ENCODE measurements at places on chromosomes 1 and 21. TPM values are rescaled to one million over a fixed set of nuclear protein-coding genes. Genes with fewer than 3 reads are reported as not detected.

DNA sequence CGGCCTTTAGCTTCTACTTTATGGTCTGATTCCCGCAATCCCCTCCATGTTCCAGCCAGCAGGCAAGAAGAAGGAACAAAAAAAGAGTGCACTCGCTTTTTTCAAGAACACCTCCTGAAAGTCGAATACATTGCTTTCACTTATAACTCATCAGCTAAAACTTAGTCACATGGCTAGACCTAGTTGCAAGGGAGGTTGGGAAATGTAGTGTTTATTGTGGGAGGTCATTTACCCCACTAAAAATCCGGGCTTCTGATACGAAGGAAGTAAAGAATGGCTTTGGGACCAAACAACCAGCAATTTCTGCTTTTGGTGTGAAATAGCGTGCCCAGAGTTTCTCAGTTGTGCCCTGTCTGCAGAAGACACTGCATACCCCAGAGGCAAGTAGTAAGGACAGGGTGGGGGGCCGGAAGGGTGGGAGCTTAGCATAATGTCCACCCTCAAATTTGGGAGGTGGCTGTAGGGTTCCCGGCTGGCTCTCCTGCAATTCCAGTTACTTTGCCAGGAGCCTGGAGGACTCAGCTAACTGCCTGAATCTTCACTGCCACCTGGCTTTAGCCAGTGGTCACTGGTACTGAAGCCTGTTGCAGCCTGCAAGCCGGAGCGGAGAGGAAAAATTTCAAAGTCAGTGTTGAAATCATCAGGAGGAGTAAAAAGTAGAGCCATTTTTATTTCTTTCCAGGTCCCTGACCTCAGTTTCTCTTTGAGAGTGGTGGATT is 57.7 kb upstream of the F3 start:
- no peak overlapping the region for H3K27ac ChIP-seq
- H3K36me3 ChIP-seq: no peaks in the 10 kb centered on the region
- DNase-seq: no peak

GRCh38 chr1:177511036-177511435 is 340.3 kb downstream of the BRINP2 start:
- no peak overlapping the region for H3K4me3 ChIP-seq
- no peaks in the 10 kb centered on the region for H3K27me3 ChIP-seq
- no peaks in the 10 kb centered on the region for H3K4me1 ChIP-seq
- no peak for DNase-seq
- no peak overlapping the region for H3K27ac ChIP-seq

GRCh38 chr1:13675151-13675651 is 24.8 kb upstream of the PRDM2 start:
- H3K36me3 ChIP-seq: no peaks in the 10 kb centered on the region
- no peak overlapping the region for H3K4me3 ChIP-seq
- H3K4me1 ChIP-seq: no peaks in the 10 kb centered on the region
- no peaks in the 10 kb centered on the region for H3K27me3 ChIP-seq
- DNase-seq: no peak

GRCh38 chr1:221795380-221795779 is 53.5 kb upstream of the DUSP10 start:
- H3K4me3 ChIP-seq: no peak overlapping the region
- H3K27me3 ChIP-seq: no peaks in the 10 kb centered on the region
- no peaks in the 10 kb centered on the region for H3K36me3 ChIP-seq
- H3K4me1 ChIP-seq: no peaks in the 10 kb centered on the region

GRCh38 chr1:119347858-119348257 is 20.7 kb upstream of the HAO2 start:
- no peaks in the 10 kb centered on the region for H3K36me3 ChIP-seq
- H3K4me3 ChIP-seq: no peak overlapping the region
- no peak overlapping the region for H3K27ac ChIP-seq
- H3K27me3 ChIP-seq: no peaks in the 10 kb centered on the region
- DNase-seq: peak; percentile 28

GRCh38 chr1:59043796-59044195 is 253.1 kb upstream of the FGGY start:
- DNase-seq: peak; percentile 90
- H3K4me1 ChIP-seq: peaks cover 7% of the 10 kb centered on the region
- no peaks in the 10 kb centered on the region for H3K27me3 ChIP-seq
- H3K27ac ChIP-seq: peak overlapping the region; percentile 44

GRCh38 chr1:64312431-64312830 is 109.0 kb downstream of the UBE2U start:
- H3K4me1 ChIP-seq: no peaks in the 10 kb centered on the region
- H3K4me3 ChIP-seq: no peak overlapping the region
- H3K27ac ChIP-seq: no peak overlapping the region

GRCh38 chr1:178055779-178056471 is 38.0 kb upstream of the RASAL2 start:
- H3K4me1 ChIP-seq: peaks cover 20% of the 10 kb centered on the region
- H3K36me3 ChIP-seq: no peaks in the 10 kb centered on the region
- peak; percentile 23 for DNase-seq
- H3K4me3 ChIP-seq: no peak overlapping the region
- H3K27ac ChIP-seq: peak overlapping the region; percentile 9

DNA sequence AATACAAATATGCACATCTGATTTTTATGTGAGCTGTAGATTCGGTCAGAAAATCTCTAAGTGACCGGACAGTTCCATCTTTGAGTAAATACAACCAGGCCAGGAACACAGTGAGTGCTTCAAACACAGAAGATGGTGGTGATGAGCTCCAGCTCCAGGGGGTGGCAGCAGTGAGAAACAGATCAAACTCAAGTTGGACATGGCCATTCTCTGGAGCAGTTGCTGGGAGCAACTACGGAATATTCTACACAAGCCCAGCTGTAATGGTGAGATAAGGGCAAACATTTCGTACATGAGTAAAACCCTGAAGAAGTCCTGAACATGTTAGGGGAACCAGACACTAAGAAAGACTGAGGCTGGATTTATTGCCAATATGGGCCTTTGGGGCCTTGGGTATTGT is 100.7 kb downstream of the BARHL2 start:
- DNase-seq: no peak
- no peak overlapping the region for H3K4me3 ChIP-seq

Gene LCE3E
- not detected for total RNA-seq

Gene TMEM167B
- 39.5 TPM for total RNA-seq

Gene RPE65
- not detected for total RNA-seq

Gene ARTN
- total RNA-seq: not detected

Gene CRNN
- not detected for total RNA-seq

Gene RNU1-1
- total RNA-seq: under 0.01 TPM

Gene TEDDM1
- not detected for total RNA-seq
